Breast epithelium (tissue), 4 donors: ENCODE measurements at places on chromosomes 6 and 20. TPM values are rescaled to one million over a fixed set of nuclear protein-coding genes. Genes with fewer than 3 reads are reported as not detected.

GRCh38 chr6:56047931-56048540, 172.6 kb upstream of the BMP5 start:
- H3K27ac ChIP-seq, result no peak overlapping the region
- no peak overlapping the region for H3K4me3 ChIP-seq
- DNase-seq, result no peak
- H3K27me3 ChIP-seq, result no peaks in the 10 kb centered on the region
- H3K4me1 ChIP-seq, result no peaks in the 10 kb centered on the region

GRCh38 chr20:62796699-62797491, 622 bp downstream of the MRGBP start:
- H3K36me3 ChIP-seq, result no peaks in the 10 kb centered on the region
- H3K27ac ChIP-seq, result peak overlapping the region; percentile 91
- no peaks in the 10 kb centered on the region for H3K27me3 ChIP-seq

- H3K27me3 ChIP-seq, result no peaks in the 10 kb centered on the region
- no peak for DNase-seq
- H3K4me1 ChIP-seq, result no peaks in the 10 kb centered on the region
- H3K4me3 ChIP-seq, result no peak overlapping the region
Observed at GRCh38 chr6:129634411-129635230, 75.4 kb downstream of the ARHGAP18 start.

DNA sequence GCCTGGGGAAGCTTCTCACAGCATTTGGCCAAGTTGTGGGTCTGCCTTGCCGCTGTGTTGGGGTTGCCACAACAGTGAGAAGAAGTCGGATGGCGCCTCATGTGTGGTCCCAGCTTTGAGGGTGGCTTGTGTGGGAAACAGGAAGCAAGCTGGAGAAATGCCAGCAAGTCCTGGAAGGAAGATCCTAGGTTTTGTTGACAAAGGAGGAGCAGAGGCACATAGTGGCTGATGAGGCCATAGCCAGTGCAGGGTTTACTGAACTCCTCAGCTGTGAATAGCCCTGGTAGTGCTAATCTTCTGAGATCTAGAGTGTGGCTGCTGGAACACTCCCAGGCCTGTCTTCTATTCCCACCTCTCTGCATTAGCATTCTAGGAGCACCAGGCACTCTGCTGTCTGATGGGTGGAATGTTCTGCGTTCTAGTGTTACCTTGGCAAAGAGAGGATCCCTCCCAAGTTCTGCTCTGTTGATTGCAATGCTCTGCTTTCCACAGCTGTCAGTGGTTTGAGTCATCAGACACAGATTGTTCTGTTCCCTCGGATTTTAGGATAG, 25.2 kb downstream of the SNPH start:
- no peaks in the 10 kb centered on the region for H3K36me3 ChIP-seq
- DNase-seq, result no peak
- H3K27me3 ChIP-seq, result no peaks in the 10 kb centered on the region
- no peaks in the 10 kb centered on the region for H3K4me1 ChIP-seq

GRCh38 chr20:49642816-49643215, 70.9 kb downstream of the B4GALT5 start:
- no peak for DNase-seq
- peaks cover 15% of the 10 kb centered on the region for H3K4me1 ChIP-seq
- no peaks in the 10 kb centered on the region for H3K36me3 ChIP-seq
- H3K4me3 ChIP-seq, result no peak overlapping the region
- H3K27ac ChIP-seq, result no peak overlapping the region

- no peaks in the 10 kb centered on the region for H3K27me3 ChIP-seq
- no peak overlapping the region for H3K27ac ChIP-seq
- no peaks in the 10 kb centered on the region for H3K36me3 ChIP-seq
- no peak for DNase-seq
- no peak overlapping the region for H3K4me3 ChIP-seq
Observed at GRCh38 chr6:84816741-84817140, 52.3 kb upstream of the TBX18 start.

DNA sequence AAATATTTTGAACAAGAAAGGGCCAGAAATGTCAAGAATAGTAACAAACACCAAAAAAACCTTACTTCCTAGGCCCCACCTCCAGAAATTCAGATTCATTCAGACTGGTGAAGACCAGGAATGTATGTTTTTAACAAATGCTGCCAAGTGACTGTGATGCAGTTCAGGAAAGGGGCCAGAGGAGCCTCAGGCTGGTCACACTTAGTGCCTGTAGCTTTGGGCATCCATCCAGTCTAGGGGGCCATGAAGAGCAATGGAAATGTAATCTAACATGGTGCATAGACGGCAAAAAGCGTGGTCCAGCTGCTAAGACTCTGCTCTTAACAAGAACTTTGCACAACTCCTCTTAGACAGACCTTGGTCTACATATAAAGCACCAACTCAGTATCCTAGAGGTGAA, 7.1 kb downstream of the GJA1 start:
- H3K27me3 ChIP-seq, result no peaks in the 10 kb centered on the region
- DNase-seq, result no peak
- peak overlapping the region; percentile 1 for H3K27ac ChIP-seq

DNA sequence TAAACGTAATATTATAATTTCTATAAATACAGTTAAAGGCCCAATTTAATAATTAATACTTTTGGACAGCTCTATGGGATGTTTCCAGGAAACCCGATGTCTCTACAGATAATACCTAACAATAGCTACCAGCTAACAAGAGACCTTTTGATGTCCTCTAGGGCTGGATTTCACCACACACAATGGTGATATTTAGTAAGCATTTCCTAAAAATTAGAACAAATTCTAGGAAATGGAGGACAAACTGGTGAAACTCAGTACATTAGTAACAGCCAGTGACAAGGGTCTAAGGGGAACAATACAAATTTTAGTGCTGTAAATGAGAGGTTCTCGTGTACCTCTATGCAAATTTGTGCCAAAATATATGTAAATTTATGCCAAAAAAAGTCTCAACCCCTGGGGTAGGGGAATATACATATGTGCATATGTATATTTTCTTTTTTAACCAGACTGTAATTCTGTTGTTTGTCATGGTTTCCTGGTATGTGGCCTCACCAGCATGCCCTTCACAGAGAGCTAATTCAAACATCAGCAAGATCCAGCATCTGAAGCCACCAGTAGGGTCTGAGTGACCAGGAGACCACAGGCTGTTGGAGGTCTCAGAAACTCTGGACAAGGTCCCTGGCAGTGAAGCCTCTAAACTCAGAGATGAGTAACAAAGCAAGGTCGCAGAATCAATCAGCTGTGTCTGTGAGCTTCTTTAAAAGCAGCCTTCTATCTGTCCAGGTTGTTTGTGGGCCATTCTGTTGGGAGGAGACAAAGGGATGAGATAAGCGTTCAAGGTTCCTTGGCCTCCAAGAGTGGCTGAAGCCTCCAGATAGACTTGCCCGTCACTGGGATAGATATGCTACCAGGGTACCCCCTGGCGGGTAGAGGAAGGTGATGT, 235.1 kb upstream of the RREB1 start:
- no peaks in the 10 kb centered on the region for H3K27me3 ChIP-seq
- no peak overlapping the region for H3K27ac ChIP-seq
- DNase-seq, result no peak
- no peaks in the 10 kb centered on the region for H3K4me1 ChIP-seq

DNA sequence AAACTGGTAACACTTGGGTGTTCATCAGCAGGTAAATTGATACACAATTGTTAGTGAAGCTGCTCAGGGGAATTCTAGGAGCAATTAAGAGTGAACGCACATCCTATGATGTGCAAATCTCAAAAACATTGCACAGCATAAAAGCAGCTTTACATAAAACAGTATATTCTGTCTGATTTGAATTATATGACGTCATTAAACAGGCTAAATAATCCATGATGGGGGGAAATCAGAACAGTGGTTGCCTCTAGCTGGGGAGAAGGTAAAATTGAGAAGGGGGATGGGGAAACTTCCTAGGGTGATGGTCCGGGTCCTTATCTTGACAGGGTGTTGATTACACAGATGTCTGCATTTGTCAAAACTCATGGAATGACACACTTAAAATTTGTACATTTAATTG, 17.3 kb upstream of the THBD start:
- no peak overlapping the region for H3K27ac ChIP-seq
- no peak overlapping the region for H3K4me3 ChIP-seq
- no peaks in the 10 kb centered on the region for H3K4me1 ChIP-seq
- H3K36me3 ChIP-seq, result no peaks in the 10 kb centered on the region

Gene TTLL9
- 0.16 TPM for total RNA-seq

Gene CD24
- 201 TPM for total RNA-seq

- H3K27me3 ChIP-seq, result no peaks in the 10 kb centered on the region
- no peak for DNase-seq
- no peaks in the 10 kb centered on the region for H3K4me1 ChIP-seq
- no peak overlapping the region for H3K27ac ChIP-seq
- H3K36me3 ChIP-seq, result no peaks in the 10 kb centered on the region
Observed at GRCh38 chr6:157117431-157118095, 205.8 kb downstream of the TMEM242 start.
